Thoracic aorta (tissue), 2 donors: ENCODE measurements at places on chromosomes 5 and 9.

GRCh38 chr5:139638090-139638735 is 9.9 kb upstream of the CXXC5 start:
- H3K4me3 ChIP-seq = peak overlapping the region; percentile 83
- H3K4me1 ChIP-seq = peaks cover 25% of the 10 kb centered on the region
- no peaks in the 10 kb centered on the region for H3K27me3 ChIP-seq

DNA sequence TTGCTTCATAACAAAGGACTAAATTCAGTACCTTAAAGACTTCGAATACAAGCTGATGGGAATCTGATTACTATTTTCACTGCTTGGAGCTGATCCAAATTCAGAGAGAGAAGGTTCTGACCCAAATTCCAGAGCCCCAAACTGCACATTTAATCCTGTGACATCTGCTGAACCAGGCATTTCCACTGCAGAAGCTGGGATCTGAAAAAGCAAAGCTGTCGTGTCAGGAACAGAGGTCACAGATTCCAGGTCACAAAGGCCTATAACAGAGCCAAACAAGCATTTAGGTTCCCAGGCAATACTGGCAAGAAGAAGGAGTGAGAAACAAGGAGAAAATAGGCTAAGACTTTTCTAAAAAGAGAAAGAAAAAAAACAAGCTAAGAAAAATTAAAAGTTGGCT is 105.3 kb downstream of the UBAP2 start:
- H3K4me3 ChIP-seq = no peak overlapping the region
- H3K4me1 ChIP-seq = peaks cover 16% of the 10 kb centered on the region
- DNase-seq = no peak
- no peaks in the 10 kb centered on the region for H3K27me3 ChIP-seq
- H3K27ac ChIP-seq = no peak overlapping the region
- H3K36me3 ChIP-seq = peaks cover 9% of the 10 kb centered on the region

DNA sequence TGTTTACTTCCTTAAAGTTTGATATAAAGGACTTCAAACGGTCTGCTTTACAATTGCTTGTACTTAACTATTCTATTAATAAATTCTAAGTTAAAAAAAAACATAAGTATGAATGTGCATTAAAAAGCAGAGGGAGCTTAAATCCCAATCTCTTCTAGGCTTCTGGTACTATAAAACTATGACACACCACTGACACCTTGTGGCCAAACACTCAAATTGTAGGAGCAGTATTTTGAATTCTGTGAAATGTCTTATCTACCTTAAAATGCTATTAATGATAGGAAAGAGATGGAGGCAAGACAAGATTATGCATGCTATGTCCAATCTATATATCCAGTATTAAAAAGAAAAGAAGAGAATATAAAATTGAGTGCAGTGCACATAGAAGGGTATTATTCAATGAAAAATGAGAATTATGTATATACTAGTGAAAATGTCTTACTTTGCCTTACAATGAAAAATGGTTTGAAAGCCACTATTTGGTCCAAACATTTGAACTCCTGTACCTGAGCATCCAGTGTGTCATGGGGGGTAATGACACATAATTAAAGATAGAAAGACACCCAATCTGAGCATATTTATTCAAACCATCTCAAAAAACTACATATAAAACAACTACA is 87.6 kb downstream of the ERP44 start:
- H3K4me1 ChIP-seq = no peaks in the 10 kb centered on the region
- H3K27ac ChIP-seq = no peak overlapping the region

- DNase-seq = no peak
- H3K4me1 ChIP-seq = no peaks in the 10 kb centered on the region
- no peak overlapping the region for H3K27ac ChIP-seq
- H3K36me3 ChIP-seq = no peaks in the 10 kb centered on the region
Measured at GRCh38 chr9:137959641-137960411, 82.2 kb downstream of the CACNA1B start.

- no peaks in the 10 kb centered on the region for H3K4me1 ChIP-seq
- no peak for DNase-seq
- no peaks in the 10 kb centered on the region for H3K27me3 ChIP-seq
- no peaks in the 10 kb centered on the region for H3K36me3 ChIP-seq
- H3K27ac ChIP-seq = no peak overlapping the region
Measured at GRCh38 chr5:136998854-136999357, 500.2 kb downstream of the SPOCK1 start.

DNA sequence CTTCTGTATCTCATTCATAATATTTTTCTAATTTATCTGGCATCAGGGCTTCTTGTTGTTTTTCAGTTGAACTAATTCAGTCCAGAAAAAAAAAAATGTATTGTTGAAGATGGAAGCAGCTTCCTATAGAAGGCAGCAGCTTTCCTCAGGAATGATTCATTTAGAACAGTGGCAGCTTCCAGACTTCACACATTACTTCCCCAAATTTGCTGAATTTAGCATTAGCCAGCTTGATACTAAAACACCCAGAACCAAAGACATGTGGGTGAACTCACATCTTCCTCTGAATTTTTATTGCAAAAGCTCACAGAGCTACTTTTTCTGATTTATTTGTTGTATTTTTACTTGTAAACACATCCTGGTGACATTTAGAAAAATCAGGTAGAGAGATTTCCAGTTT is 53.8 kb downstream of the HCN1 start:
- H3K4me1 ChIP-seq = no peaks in the 10 kb centered on the region
- no peak for DNase-seq
- H3K27me3 ChIP-seq = no peaks in the 10 kb centered on the region
- no peaks in the 10 kb centered on the region for H3K36me3 ChIP-seq

GRCh38 chr5:122615146-122615545 is 159.7 kb upstream of the SNX2 start:
- DNase-seq = no peak
- H3K27ac ChIP-seq = no peak overlapping the region
- no peaks in the 10 kb centered on the region for H3K27me3 ChIP-seq

DNA sequence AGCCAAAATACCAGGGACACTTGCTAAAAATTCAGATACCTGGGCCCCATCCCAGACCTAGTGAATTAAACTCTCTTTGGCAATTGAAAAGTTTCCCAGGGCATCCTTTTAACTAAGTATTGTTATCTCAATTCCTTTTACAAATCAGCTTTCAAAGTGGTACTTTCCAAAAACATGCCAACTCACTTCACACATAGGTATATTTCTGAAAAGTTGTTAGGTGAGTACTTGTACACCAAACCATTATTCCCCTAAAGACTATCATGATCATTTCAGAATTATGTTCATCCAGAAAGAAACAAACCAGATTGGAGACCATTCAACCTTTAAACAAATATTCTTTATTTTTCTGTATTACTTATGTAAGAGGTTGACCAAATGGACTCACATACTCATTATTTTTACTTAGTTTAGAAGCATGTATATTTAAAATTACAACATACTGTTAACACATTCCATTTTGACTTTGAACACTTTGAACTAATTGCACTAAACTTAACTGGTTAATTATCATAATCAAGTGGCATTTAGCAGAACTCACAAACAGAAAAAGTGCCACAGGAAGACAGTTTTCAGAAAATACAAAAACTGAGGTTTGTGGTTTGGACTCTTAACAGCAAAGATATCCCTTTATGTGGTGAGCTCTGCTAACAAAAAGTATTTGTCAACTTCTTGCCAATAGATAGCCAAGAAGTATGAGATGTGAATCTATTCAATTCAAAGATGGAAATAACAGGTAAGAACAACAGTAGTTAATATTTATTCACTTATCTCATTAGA is 40.7 kb downstream of the KIAA0825 start:
- no peaks in the 10 kb centered on the region for H3K36me3 ChIP-seq
- H3K27ac ChIP-seq = no peak overlapping the region
- DNase-seq = no peak
- H3K4me3 ChIP-seq = no peak overlapping the region
- H3K4me1 ChIP-seq = no peaks in the 10 kb centered on the region
- H3K27me3 ChIP-seq = no peaks in the 10 kb centered on the region

GRCh38 chr5:88602584-88602983 is 280.4 kb downstream of the MEF2C start:
- no peak overlapping the region for H3K4me3 ChIP-seq
- H3K36me3 ChIP-seq = no peaks in the 10 kb centered on the region
- H3K27ac ChIP-seq = no peak overlapping the region

- H3K36me3 ChIP-seq = no peaks in the 10 kb centered on the region
- H3K4me1 ChIP-seq = no peaks in the 10 kb centered on the region
- no peaks in the 10 kb centered on the region for H3K27me3 ChIP-seq
- H3K27ac ChIP-seq = no peak overlapping the region
- no peak for DNase-seq
Measured at GRCh38 chr5:118796081-118796480, 192.3 kb downstream of the DTWD2 start.

- no peak for DNase-seq
- H3K27me3 ChIP-seq = no peaks in the 10 kb centered on the region
- no peaks in the 10 kb centered on the region for H3K4me1 ChIP-seq
Measured at GRCh38 chr9:136174779-136175615, 29.9 kb downstream of the LHX3 start.

- H3K36me3 ChIP-seq = no peaks in the 10 kb centered on the region
- peaks cover 61% of the 10 kb centered on the region for H3K4me1 ChIP-seq
- H3K4me3 ChIP-seq = no peak overlapping the region
Measured at GRCh38 chr5:78603636-78604175, 44.9 kb downstream of the LHFPL2 start.

GRCh38 chr5:142386137-142387023 is 61.6 kb upstream of the SPRY4 start:
- H3K36me3 ChIP-seq = no peaks in the 10 kb centered on the region
- DNase-seq = no peak
- H3K4me1 ChIP-seq = peaks cover 5% of the 10 kb centered on the region
- no peaks in the 10 kb centered on the region for H3K27me3 ChIP-seq

- H3K4me3 ChIP-seq = no peak overlapping the region
- H3K36me3 ChIP-seq = peaks cover 28% of the 10 kb centered on the region
- no peak overlapping the region for H3K27ac ChIP-seq
Measured at GRCh38 chr9:33133186-33133585, 34.0 kb downstream of the B4GALT1 start.

GRCh38 chr9:16161483-16161882 is 608.6 kb downstream of the CCDC171 start:
- no peaks in the 10 kb centered on the region for H3K36me3 ChIP-seq
- H3K4me3 ChIP-seq = no peak overlapping the region
- no peaks in the 10 kb centered on the region for H3K4me1 ChIP-seq
- H3K27ac ChIP-seq = no peak overlapping the region
- DNase-seq = no peak
- H3K27me3 ChIP-seq = no peaks in the 10 kb centered on the region

GRCh38 chr9:27450752-27451151 is 73.3 kb upstream of the IFNK start:
- no peak for DNase-seq
- no peak overlapping the region for H3K4me3 ChIP-seq
- H3K36me3 ChIP-seq = no peaks in the 10 kb centered on the region
- H3K4me1 ChIP-seq = no peaks in the 10 kb centered on the region
- H3K27me3 ChIP-seq = no peaks in the 10 kb centered on the region
- no peak overlapping the region for H3K27ac ChIP-seq

- H3K4me1 ChIP-seq = peaks cover 7% of the 10 kb centered on the region
- no peak overlapping the region for H3K4me3 ChIP-seq
- no peak for DNase-seq
- H3K27ac ChIP-seq = no peak overlapping the region
Measured at GRCh38 chr9:109026306-109026705, 13.0 kb upstream of the CTNNAL1 start.

- H3K36me3 ChIP-seq = no peaks in the 10 kb centered on the region
- no peak for DNase-seq
- H3K4me3 ChIP-seq = no peak overlapping the region
Measured at GRCh38 chr5:154506716-154507080, 28.7 kb upstream of the HAND1 start.

DNA sequence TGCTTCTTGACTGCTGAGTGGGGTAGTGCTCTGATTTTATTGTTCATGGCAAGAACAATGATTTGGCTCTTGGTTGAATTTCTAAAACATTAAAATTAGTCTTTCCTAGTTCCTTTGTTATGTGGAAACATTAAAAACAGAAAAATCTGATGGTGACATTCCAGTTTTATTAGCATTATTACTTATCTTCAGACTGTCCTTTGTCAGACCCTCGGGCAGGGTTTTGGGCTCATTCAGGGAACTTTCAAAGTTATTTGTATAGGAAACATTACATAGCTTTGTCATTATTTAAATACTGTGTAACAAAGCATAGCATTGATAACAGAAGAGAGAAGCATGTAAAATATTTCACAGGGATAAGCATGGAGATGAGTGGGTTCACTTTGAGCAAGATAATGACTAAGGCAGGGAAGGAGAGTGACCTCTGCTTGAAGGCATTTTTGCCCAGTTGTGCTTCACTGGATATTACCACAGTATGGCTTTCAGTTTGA is 119.9 kb downstream of the KDM4C start:
- H3K4me3 ChIP-seq = no peak overlapping the region
- H3K27ac ChIP-seq = no peak overlapping the region
- DNase-seq = no peak

DNA sequence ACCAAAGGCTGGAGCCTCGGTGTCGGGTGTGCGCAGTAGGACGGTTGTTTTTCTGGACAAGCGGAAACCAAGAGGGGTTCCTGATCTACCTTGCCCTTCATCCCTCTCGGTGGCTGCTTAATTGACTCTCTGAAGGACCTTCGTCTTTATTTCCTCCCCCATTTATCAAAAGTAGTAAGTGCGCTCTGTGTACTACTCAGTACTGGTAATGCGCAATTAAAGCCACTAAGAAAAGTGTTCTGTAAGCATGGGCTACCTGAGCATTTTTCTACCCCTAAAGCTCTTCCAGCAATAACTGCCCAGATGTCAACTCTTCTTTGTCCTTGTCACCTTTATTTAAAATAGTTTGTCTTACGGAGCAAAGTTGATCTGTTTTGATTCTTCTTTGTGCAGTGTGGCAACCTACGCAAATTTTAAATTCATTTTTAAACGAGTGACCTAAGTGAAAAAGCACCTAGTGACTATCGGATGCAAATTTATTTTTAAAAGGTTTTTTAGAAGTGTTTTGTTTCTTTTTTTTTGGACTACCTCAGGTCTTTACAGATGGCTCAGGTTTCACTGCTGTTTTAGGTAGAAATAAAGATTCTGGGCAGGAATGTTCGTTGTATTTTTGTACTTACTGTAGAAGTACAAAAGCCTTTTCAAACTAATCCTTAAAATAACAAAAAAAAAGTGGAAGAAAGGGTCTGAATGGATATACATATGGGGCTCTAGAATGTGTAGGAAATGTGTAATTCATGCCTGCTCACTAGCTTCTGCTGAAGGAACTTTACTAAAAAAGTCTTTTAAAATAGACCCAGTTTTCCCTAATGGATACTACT is 2.0 kb downstream of the JMY start:
- H3K27ac ChIP-seq = no peak overlapping the region
- H3K4me1 ChIP-seq = peaks cover 32% of the 10 kb centered on the region
- H3K36me3 ChIP-seq = no peaks in the 10 kb centered on the region
- no peaks in the 10 kb centered on the region for H3K27me3 ChIP-seq

- H3K36me3 ChIP-seq = peaks cover 69% of the 10 kb centered on the region
- H3K4me1 ChIP-seq = peaks cover 48% of the 10 kb centered on the region
- DNase-seq = no peak
- H3K27ac ChIP-seq = peak overlapping the region; percentile 53
- H3K4me3 ChIP-seq = no peak overlapping the region
Measured at GRCh38 chr9:121313458-121314152, 45.6 kb downstream of the GSN start.

- DNase-seq = no peak
- H3K27me3 ChIP-seq = no peaks in the 10 kb centered on the region
- peak overlapping the region; percentile 96 for H3K27ac ChIP-seq
- H3K4me1 ChIP-seq = peaks cover 77% of the 10 kb centered on the region
Measured at GRCh38 chr9:128913995-128914772, 6.6 kb upstream of the PHYHD1 start.
